ENCODE measurements at places on chromosomes 4 and X.

DNA sequence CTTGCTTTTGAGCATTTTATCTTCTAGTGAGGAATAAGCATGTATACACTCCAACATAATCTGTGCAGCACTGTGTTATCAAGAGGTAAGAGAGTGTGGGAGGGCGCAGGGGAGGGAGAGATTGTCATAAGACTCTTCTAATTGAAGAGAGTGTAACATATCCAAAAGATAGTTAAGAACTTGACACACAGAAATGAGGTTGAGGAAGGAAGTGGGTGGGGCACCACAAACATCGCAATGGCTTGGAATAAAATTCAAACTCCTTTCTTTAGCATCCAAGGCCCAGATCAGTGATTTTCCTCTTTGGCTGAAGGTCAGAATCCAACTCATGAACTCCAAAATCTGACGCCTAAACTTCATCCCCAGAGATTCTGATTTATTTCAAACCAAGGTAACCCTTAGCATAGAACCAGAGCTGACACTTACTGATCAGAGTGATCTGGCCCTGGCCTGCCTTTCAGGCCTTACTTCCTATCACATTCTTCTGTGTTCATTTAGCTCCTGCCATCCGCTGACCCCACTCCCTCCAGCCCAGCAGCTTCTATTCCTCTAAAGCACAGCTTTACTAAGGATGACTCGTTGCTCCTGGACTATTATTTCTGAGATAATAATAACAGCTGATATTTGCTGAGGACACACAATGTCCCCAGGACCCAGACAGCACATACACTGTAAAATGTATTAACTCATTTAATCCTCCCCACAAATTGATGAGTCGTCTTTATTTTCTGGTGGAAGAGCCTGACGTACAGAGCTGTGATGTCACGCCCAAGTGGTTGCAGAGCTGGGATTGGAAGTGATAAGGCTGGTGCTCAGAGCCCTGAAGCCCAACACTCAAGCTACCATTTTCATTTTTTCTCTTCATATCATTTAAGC lies 10.6 kb upstream of the CTSO start:
- DNase-seq = no peak

DNA sequence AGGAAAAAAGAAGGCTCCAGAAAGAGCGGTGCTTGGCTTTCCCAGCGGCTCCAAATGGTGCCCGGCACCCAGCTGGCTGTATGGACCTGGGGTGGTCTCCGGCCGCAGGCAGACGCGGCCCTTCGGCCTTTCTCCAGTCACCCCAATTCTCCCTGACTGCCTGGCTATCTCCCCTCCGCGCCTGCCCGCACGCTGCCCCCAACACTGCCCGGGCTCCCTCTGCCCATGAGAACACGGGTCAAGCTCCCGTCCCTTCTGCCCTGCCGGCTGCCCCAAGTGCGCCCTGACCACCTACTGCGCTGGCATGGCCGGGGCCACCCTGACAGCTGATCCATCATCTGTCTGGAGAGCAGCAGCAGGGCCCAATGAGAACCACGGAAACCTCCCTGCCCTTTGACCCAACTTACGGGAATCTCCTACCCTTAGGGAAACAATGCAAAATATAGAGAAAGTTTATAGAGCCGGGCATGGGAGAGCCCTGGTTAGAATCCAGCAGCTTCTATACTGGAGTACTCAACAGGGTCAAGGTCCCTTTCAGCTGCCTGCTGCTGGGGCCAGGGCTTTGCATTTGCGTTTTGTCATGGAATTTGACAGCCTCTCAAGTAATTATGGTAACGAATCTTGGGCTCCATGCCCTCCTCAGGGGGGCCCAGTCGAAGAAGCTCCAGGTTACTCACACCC lies 1.2 kb upstream of the FAM3A start:
- DNase-seq = no peak

GRCh38 chrX:48022738-48023137 lies 15.9 kb downstream of the SPACA5 start:
- DNase-seq = no peak

DNA sequence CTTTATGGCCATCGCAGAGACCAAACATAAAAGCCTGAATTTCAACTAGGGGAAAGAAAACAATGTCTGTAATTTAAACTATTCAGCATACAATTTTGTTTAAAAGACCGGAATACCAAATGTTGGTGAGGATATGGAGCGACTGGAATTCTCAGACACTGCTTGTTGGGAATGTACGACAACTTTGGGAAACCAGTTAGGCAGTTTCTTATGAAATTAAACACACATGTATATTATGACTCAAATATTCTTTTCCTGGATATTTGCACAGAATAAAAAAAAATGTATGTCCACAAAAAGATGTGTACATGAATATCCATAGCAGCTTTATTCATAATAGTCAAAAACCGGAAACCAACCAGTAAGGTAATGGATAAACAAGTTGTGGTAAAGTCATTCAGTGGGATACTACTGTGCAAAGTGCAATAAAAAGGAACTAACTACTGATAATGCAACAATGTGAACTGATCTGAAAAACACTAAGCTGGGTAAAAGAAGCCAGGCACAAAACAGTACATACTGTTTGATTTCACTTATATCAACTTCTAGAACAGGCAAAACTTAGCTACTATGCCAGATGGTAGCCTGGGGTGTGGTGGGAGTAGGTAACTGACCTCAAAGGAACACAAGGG lies 152.7 kb upstream of the FTHL17 start:
- no peak for DNase-seq

- no peak for DNase-seq
Measured at GRCh38 chr4:69735119-69735518, 25.3 kb downstream of the SULT1B1 start.

DNA sequence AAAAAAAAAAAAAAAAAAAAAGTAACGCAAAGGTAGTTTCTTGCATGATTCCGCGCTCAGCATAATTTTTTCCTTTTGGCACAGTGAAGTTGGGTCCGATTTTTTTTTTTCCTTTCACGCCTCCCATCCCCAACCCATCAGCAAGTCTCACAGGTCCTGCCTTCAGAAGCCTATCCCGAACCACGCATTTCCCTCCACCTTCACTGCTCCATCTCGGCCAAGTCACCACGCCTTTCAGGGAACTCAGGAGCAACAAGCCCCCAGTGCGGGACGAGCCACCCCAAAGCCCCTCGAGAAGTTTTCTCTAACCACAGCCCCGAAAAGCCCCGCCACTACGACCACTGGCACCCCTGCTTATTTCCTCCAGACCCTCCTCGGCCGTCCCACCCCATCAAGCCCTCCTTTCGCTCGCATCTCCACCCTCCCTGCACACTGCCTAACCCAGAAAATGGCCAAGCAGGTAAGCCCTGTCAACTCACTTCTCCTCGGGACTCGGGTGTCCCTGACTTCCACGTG lies 1.0 kb downstream of the SLBP start:
- no peak for DNase-seq

GRCh38 chr4:30756553-30756952 lies 36.4 kb downstream of the PCDH7 start:
- no peak for DNase-seq

DNA sequence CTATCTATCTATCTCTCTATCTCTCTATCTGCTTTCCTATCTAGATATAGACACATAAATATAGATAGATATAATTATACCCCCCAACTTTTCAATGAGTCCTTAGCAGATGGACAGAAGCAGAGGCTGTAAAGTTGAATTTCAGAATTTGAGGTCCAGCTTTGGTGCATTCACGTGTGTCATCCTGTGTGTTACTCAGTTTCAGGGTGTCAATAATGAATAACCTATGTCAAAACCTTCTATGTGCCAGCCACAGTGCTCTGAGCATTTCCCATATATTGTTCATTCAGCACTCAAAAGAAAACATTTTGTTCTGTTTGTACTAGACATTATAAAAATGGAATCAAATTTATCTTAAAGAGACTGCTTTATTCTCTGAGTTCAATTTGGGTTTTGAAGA lies 310.0 kb downstream of the ARHGAP24 start:
- no peak for DNase-seq

DNA sequence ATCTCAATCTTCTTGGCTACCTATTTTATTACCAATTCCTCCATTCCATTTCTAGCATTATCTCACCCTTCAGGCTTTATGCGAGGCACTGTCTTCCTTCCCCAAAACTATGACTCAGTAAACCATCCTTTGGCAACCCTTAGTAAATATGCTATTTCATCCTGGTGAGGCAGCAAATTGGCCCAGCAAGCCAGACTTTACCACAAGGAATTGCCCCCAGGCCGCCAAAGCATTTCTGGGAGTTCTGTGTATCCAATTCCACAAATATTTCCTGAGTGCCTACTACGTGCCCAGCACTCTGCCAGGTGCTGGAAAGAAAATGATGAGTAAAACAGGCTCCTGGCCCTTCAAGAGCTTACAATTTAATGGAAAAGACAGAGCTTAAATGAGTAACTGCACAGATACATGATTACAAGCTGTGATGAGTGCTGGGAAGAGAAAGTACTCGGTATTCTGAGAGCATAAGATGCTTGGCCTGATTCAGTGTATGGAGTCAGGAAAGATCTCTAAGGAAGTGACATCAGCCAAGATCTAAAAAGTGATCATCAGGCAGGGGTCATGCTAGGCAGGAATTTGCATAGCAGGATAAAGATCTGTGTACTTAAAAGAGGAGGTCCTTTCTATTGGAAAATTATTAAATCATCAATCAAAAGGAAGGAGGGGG lies 193.8 kb downstream of the ADAMTS3 start:
- DNase-seq = no peak

- DNase-seq = no peak
Measured at GRCh38 chr4:151624626-151625565, 135.9 kb downstream of the GATB start.

DNA sequence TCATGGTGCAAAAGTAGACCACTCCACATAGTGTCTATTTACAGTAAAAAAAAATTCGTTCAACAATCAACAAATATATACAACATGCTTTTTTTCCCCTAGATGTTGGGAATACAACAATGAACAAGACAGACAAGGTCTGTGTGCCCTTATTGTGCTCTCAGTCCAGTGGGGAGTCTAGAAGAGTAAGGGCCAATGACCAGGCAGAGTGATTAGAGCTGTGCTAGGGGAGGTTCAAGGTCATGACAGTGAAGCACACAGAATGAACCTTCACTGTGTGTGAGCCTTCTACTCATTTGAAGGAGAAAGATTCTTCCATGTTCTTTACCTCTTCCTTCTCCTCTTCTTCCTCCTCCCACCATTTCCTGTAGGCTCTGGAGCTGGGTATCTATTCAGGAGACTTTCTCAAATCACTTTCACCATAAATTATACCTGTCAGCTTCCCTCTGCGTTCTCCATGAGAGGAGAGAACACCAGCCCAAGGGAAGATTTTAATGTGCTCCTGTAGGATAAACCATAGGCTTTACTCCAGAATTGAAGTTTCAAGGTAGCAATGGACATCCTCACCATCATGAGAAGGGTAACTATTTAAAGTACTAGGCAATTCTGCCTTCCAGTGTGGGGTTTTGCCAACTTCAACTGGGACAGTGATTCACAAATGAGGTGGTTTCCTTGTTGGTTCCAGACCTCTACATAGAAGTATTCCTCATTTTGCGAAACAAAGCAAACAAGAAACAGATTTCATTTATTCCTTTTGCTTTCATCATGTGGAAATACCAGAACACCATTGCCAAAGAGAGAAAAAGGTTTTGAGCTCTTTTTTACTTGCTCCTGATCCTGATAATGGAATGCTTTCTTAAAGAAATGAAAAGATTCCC lies 246.9 kb upstream of the GPC4 start:
- DNase-seq = no peak

GRCh38 chr4:153191795-153192363 lies 12.4 kb upstream of the TRIM2 start:
- no peak for DNase-seq

GRCh38 chrX:12984603-12985319 lies 9.9 kb downstream of the TMSB4X start:
- no peak for DNase-seq

GRCh38 chr4:55346851-55347255 lies 811 bp downstream of the SRD5A3 start:
- DNase-seq = no peak

GRCh38 chrX:26032111-26032912 lies 105.8 kb upstream of the MAGEB18 start:
- DNase-seq = no peak

GRCh38 chrX:134013524-134013923 lies 28.1 kb upstream of the GPC3 start:
- no peak for DNase-seq

GRCh38 chr4:124212815-124213630 lies 499.5 kb downstream of the ANKRD50 start:
- no peak for DNase-seq

GRCh38 chr4:125321709-125322365 lies 7.1 kb downstream of the FAT4 start:
- DNase-seq = no peak

- DNase-seq = peak; percentile 75
Measured at GRCh38 chr4:76199664-76200211, 13.9 kb downstream of the SCARB2 start.

- no peak for DNase-seq
Measured at GRCh38 chr4:137923494-137923893, 318.7 kb downstream of the SLC7A11 start.

DNA sequence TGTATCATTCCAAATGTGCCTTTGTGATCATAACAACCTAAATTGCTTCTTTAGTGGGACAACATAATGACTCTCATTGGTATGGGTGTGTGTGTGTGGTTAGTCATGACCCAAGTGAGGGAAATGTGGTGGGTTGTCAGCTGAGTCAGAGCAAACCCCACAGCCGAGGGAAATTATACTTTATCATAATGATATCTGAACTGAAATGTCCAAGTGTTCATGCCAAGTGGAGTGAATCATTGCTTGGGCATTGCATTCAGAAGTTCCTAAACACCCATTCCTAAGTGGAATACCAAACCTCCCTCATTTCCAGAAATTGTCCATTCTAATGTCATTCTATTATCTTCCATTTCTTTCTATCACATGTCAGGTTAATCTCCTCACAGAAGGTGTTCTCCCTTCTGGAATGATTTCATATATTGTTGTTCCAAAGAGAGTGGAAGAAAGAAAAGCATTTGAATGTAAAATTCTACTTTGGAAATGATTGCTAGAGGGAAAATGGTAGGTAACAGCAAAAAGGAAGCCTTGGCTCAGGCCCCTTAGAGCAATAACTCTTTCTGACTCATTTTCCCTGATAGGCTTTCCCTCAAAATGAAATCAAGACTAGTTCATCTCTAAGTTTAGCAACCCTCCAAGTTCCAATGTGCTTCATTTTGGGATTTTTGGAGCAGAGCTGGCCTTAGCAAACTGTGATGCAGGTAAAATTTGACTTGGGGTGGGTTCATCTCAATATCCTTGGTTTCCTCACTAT lies 230.7 kb upstream of the KCNIP4 start:
- DNase-seq = peak; percentile 29
